ENCODE measurements at places on chromosomes 16 and 17.

GRCh38 chr16:24667244-24667764 lies 62.1 kb upstream of the TNRC6A start:
- DNase-seq = no peak

DNA sequence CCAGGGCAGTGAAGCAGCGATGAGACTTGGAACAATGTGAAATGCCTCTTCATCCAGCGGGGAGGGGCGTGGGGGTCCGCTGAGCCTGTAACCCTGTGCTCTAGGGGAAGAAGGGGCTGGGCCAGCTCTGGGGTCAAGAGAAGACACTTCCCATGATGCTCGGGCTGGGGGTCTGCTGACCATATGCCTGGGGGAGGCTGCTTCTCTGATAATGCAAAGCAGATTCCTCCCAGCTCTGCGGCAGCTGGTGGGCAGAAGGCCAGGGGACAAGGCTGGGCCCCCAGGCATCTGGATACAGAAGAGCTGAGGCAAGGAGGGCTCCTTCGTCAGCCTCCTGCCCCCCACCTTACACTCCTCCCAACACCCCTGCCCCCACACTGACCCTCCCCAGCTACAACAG lies 24.7 kb downstream of the NGFR start:
- no peak for DNase-seq

GRCh38 chr17:46212634-46213435 lies 19.6 kb upstream of the KANSL1 start:
- peak; percentile 36 for DNase-seq

GRCh38 chr16:85903559-85903958 lies 4.6 kb downstream of the IRF8 start:
- no peak for DNase-seq

GRCh38 chr16:81597079-81597658 lies 152.6 kb downstream of the CMIP start:
- DNase-seq = no peak

DNA sequence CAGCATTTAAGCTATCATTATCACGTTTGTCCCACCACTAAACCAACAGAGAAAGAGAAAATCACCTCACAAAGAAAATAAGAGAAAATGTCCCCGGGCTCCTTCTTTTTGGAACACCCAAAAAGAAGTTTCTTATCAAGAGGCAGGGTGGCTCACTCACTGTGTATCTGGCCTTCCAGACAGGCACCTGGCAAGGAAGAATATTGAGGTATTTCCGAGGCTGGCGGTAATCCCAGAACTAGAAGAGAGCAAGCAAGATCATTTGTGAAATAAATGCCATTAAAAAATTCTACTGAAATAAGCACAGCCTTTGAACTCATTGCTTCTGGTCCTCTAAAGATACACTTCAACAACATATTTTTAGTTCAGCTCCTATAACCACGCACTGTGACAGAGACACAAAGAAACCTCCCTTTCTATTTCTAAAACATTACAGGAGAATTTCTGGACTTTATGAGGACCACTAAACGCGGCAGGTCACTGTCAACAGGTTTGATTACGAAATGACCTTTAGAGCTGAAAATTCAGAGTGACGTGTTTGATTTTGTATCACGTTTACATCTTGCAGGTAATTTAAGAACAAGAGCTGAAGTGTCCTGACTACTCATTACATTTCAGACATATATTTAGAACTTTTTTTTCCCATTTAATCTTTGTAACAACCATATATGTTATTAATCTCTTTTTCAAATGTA lies 61.0 kb downstream of the WDR59 start:
- DNase-seq = no peak

DNA sequence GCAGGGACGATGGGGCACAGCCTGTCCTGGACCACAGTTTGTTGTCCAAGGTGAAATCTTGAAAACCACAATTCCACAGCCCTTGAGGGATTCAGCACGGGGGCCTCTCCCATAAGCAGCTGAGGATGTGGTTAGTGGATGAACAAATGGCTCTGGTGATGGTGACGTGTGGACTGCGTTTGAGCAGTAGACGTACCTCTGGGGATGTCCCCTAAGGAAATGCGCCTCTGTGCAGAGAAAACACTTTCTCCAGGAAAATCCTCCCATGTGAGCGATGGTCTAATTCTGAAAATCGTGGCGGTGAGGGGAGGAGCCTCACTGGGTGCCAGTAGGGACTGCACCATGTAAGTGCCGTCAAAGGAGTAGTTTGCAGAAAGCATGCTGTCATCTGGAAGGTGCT lies 2.7 kb upstream of the SEPTIN12 start:
- DNase-seq = no peak

DNA sequence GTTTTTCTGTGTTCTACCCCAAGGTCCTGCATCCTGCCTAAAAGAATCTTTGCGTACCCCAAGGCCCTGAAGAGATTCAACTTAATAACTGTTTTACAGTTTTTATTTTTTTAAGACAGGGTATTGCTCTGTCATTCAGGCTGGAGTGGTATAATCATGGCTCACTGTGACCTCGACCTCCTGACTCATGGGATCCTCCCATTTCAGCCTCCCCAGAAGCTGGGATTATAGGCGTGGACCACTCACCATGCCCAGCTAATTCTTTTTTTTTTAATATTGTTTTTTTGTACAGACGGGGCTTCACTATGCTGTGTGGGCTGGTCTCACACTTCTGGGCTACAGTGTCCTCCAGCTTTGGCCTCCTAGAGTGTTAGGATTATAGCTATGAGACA lies 9.3 kb upstream of the FAAP100 start:
- no peak for DNase-seq

DNA sequence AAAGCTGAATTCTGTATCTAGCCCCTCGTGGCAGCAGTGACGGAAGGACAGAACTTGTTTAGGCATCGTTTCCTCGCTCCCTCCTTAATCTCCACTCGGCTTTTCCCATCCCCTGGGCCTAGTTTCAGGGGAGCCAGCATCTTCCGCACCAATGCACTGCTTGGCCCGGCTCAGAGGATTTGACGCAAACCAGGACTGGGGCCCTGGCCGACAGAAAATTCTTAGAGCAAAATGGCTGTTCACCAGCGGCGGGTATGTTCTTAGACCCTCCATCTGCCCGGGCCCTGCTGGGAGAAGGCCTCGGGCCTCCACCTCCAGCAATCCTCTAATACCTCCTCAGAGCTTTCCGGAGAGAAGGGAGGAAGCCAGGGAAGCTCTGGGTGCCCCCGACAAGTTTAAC lies 54.6 kb downstream of the TBC1D16 start:
- no peak for DNase-seq

- no peak for DNase-seq
These were observed 589 bp upstream of the FBF1 start for GRCh38 chr17:75941442-75941819.

- DNase-seq = no peak
These were observed 14.6 kb downstream of the STH start for GRCh38 chr17:46013502-46014165.

GRCh38 chr17:15894258-15894657 lies 50.7 kb upstream of the ADORA2B start:
- no peak for DNase-seq

DNA sequence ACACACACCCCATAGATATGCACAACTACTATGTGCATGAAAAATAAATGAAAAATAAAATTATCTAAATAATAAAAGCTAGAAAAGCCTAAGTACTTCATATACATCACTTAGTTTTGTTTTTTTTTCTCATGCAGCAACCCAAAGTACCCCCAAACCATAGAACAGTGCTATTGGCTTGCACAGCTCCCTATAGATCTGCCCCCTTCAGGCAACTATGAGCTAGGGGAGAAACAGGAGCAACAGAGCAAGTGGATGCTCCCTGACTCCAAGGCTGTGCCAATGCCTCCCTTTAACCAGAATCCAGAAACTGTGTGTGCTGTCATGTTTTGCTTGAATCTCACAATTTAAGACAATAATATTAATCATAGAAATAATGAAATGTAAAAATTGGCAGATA lies 605.5 kb downstream of the TOX3 start:
- no peak for DNase-seq

DNA sequence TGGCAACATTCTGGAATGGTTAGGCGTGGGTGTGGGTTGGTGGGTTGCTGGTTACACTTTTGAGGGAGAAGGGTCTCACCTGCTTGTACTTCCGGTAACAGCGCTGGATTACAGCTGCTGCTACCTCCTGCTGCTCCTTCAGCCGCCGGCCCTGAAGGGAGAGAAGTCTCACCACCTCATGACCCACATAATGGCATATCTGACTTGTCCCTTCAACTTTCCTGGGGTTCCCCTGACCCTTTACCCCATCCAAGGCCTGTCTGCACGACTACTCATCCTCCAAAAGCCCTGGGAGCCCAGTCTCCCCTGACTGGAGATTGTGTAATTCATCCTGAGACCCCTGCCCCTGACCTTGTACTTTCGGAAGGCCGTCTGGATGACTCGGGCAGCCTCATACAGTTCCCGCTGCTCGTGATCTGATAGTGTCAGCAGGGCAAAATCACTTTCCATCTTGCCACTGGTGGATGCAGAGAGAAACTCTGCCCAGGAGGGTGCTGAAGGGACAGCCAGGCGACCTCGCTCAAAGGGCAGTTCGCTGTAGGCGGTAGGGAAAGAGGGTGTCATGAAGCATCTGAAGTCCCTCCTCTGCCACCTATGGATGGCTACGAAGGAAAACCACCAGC lies 2.0 kb upstream of the SPAG7 start:
- peak; percentile 40 for DNase-seq

GRCh38 chr17:37713028-37713431 lies 31.8 kb downstream of the HNF1B start:
- no peak for DNase-seq

DNA sequence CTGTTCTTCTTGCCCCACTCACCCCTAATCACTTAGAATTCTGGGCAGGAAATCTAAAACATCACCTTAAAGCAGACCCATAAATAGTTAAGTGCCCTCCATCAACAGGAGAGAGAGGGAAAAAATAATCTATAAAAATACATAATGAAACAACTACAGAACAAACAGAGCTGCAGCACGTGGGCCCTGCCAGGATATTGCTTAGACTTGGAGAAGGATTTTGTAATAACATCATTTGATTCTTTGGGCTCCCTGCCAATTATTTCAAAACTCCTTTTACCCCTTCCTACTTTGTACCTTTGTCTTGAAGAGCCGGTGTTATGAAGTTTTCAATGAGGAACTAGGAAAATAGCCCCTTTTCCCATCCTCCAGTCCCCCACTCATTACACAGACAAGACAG lies 130.6 kb upstream of the TOX3 start:
- DNase-seq = no peak

Data from stimulated activated CD4-positive, alpha-beta T cell treated with anti-CD3 and anti-CD28 coated beads, TNF-alpha, amount 100 ng/mL, for 24 hours (primary cell).